Stimulated activated CD4-positive, alpha-beta T cell treated with anti-CD3 and anti-CD28 coated beads, TNF-alpha, amount 100 ng/mL, for 1 hour (primary cell): ENCODE measurements at places on chromosomes 6 and 20.

GRCh38 chr6:44301782-44302564 lies 11.2 kb downstream of the AARS2 start:
- DNase-seq, result no peak

- no peak for DNase-seq
These were observed 115.9 kb upstream of the DST start for GRCh38 chr6:56758553-56758952.

DNA sequence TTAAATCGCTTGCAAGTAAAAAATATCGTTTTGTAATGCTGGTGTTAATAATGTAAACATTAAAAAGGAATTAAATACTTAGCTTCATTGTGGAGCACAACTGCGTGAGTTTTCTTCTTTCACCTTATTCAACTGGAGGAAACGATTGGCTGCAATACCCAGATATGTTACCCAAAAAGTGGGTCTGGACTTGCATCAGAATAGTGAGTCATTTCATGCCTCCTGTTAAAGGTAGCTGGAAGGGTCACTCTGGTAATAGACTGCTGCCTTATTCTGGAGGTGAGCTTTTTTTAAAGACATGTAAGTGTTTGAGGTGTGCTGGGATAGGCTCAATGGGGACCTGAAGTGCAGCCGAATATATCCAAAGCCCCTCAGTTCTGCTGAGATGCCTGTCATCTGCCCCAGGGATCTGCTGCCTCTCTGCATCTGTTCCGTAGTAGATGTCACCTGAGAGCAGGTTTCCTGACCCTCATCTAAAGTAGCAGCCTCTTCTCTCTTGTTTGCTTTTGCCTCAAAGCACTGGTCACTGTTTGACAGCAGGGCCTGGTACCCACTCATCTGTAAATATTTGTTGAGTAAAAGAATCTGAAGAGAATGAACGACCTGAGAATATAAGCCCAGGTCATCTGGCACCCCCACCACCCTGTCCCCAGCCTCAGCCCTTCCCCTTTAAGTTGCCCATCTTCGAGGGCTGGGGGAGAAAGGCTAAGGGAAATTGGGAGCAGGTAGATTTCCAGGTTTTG lies 5.6 kb upstream of the UQCC2 start:
- no peak for DNase-seq

DNA sequence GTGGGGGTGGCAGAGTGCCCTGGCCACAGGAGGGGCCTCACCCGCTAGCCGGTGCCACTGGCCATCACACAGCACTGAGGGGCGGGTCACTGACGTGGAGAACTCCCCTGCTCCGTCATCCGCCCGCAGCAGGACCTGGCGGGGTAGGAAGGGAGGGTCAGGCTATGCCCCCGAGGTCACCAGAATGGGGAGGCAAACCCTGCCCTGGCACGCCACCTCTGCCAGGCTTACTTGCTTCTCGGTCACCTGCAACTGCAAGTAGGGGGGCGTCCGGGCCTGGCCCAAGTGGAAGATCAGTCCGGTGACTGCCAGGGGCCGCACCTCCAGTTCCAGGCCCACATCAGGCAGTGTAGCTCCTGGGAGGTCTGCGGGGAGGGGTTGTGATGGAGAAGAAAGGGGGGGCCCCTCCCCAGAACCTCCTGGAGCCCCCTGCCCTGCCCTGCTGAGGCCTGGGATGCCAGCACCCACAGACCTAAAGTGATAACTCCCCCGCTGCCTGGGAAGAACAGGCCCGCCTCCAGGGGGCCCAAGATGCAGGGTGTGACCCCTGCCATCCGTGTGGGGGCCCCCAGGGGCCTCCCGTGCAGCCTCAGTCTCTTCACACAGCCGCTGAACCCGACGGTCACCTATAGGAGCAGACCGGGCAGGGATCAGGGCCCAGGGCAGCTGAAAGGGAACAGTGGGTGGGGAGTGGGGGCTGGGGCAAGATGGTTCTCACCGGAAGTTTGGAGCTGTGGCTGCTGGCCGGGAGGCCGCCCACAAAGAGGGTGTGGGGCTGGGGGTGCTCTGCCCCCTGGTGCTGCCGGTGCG lies 7.4 kb downstream of the ADRM1 start:
- DNase-seq, result no peak

- no peak for DNase-seq
These were observed 37.5 kb upstream of the IER3 start for GRCh38 chr6:30781743-30782424.

GRCh38 chr6:16705081-16705993 lies 55.9 kb downstream of the ATXN1 start:
- no peak for DNase-seq

- no peak for DNase-seq
These were observed 115.3 kb downstream of the COL12A1 start for GRCh38 chr6:75090576-75090975.

- no peak for DNase-seq
These were observed 776 bp downstream of the PPIL1 start for GRCh38 chr6:36873612-36874442.

DNA sequence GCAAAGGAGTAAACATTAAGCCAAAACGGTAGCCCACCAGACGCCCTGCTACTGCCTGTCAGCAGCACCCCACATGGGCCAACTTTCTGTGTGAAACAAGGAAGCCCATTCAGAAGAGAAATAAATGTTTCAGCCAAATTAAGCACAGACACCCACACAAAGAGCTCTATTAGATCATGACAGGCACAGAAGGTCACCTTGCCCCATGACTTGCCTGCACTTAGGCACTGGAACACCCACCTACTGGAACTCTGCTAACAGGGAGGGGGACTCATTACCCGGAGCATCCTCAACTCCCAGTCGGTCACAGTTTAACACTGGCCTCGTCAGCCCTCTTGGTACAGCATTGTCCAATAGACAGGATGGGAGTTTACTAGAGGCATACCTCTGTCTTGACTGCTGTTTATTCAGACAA lies 31.8 kb downstream of the GFOD1 start:
- DNase-seq, result no peak

GRCh38 chr6:150466196-150466595 lies 97.4 kb downstream of the IYD start:
- no peak for DNase-seq

DNA sequence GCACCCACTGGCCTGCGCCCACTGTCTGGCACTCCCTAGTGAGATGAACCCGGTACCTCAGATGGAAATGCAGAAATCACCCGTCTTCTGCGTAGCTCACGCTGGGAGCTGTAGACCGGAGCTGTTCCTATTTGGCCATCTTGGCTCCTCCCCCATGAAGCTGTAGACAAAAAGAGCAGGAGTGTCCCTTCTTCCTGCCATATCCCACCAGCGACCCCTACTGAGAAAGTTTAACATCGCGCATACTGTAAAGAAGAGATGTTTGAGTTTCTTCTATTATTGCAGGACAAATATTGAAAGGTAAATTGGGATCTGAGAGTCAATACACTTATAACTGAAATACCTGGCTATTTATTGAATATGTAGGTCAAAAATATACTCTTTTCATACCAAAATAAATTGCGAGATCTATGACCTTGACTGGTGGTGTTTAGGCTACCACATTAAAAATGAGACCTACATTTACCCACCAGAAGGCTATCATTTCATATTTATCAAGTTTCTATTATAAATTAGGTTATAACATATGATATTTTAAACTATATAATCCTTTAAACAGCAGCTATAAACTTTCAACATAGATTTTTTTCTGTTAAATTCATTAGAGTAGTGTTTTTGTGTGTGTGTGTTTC lies 586.3 kb downstream of the HTR1B start:
- no peak for DNase-seq

DNA sequence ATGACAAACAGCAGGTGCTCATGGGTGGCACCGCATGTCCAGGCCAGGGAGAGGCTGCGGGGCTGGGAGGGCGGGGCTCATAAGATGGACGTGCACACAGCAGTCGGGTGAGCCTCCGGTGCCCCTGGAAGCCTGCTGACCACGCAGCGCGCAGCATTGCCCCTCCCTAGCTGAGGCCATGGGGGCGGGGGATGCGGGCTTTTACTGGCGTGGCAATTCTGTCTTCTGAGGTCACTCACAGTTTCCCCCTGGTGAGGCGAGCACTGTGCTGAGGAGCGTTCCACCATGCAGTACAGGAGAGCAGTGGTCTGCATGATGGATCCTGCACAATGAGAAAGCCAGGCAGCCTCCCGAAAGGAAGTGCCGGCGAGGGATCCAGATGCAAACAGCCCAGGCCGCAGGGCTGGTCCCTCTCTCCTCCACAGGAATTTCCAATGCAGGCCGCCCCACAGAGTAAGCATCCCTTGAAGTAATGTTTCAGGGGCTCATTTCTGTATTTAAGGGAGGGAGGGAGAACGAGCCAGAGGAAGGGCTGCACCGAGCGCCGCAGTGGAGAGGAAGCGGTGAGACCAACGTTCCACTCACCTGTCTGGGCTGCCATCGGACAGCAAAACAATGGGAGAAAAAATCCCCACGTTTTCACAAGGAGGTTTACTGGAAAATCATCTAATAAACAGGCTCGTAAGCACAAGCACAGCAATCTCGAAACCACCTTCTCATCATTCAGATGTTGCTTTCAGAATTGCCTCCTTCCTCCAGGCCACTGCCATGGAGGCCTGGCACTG lies 56.0 kb downstream of the IRF4 start:
- DNase-seq, result no peak

DNA sequence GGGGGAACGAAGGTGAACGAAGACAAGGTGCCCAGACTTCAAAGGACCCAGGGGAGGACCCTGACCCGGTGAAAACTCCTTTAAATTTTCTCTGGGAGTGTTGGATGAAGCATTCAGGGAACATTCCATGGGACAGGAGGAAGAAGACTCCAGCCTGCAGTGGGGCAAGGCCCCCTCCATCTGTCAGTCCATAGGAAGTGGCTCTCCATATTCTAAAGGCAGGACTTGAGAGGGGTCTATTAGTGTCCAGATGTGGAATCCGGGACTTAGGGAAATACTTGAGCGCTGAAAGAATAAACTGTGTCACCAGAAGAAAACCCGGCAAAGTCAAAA lies 3.2 kb upstream of the BPIFA2 start:
- DNase-seq, result no peak

- no peak for DNase-seq
These were observed 1055.1 kb upstream of the GJE1 start for GRCh38 chr6:141077355-141078333.

DNA sequence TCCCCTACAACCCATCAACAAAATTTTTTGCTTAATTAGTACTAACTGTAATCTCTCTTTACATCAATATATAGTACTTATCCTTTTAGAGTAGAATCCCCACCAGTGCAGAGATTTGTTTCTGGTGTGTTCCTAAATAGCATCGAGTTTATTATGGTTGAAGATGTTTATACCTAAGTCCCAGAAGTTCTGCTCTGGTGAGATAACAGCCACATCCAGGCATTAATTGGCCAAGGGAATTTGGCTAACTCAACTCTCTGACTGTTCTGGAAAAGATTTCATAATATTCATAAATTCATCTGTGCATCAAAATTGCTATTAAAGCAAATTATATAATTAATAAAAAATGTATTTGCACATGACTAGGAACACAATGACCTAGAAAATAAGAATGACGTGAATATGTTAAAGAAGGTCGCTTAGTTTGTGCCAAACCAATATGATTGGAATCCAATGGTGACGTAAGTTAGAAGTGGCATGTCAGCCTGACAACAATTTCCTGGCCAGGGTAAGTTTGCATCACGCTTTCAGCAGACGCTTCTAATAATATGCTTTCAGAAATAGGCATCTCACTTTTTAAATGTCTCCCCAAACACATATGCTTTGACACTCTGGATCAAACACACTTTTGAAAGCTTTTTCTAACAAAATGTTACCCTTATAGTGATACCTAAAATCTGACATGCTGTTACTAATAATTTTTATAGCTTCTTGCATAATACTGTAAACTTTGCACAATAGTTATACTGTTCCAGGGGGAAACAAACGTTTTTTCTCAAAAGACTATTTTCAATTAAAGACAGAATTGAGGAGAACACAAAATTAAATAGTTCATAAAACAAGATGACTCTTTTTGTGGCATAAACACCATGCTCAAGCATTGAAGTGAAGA lies 236.7 kb downstream of the TENT5A start:
- no peak for DNase-seq

DNA sequence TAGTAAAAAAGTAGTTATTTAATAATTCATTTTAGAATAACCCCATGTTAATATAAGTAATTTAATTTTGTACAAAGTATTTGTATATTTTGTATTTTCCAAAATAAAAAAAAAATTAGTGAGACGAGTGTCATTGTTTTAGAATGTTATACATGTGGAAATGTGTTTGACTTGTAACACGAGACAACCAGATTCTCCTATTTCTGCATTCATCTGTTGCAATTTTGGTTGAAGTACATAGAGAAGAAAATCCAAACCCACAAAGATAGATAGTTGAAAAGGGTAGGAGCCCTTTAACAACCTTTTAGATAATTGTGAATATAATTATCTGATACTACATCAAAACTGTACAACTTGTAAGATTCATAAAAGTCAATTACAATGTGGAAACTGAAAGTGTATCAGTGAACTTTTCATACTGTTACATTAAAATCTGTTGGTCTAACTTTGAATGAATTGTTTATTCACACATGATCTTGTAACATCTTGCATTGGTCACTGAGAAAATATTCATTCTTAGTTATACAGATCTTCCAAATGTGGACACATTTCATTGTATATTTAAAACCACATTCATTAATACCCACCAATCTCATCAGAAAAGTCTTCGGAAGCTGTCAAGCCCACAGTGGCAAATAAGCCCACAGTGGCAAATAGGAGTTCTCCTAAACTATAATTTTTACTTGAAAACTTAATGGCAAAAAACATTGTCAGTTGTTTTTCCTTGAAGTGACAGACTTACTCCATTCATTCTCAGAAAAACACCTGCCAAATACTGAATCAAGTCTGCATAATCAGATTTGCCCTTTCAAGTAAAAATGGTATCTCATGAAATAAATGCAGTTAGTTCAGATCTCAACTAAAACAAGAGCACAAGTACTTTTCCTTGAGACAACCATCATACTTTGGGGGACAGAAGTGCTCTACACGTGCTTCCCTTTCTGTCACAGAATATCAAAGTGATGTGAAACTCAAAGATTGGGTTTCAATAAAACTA lies 52.8 kb downstream of the FKBP5 start:
- DNase-seq, result no peak

DNA sequence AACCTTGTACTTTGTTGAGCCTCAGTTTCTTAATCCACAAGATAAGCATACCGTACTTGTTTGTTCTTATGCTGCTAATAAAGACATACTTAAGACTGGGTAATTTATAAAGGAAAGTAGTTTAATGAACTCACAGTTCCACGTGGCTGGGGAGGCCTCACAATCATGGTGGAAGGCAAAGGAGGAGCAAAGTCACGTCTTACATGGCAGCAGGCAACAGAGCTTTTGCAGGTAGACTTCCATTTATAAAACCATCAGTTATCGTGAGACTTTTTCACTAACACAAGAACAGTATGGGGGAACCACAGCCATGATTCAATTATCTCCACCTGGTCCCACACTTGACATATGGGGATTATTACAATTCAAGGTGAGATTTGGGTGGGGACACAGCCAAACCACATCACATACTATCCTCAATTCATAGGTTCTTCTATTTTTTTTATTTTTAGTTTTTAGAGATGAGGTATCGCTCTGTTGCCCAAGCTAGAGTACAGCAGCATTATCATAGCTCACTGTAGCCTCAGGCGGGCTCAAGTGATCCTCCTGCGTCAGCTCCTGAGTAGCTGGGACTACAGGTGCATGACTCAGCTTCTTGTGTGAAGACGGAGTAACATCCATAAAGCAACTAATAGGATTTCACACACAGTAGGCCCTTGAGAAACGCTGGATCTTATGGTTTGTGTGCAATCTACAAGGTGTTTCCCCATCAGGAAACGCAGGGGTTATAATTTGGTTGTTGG lies 76.7 kb upstream of the IYD start:
- no peak for DNase-seq

GRCh38 chr20:14556206-14556605 lies 218.8 kb upstream of the FLRT3 start:
- DNase-seq, result no peak

GRCh38 chr20:1875762-1876161 lies 19.4 kb upstream of the SIRPA start:
- no peak for DNase-seq
